Astrocyte (in vitro differentiated cells and primary cell): ENCODE measurements at places on chromosomes 2 and 18.

GRCh38 chr18:56649996-56650395 is 1.2 kb upstream of the WDR7 start:
- H3K27ac ChIP-seq = no peak overlapping the region
- H3K4me3 ChIP-seq = no peak overlapping the region
- no peaks in the 10 kb centered on the region for H3K27me3 ChIP-seq
- peaks cover 5% of the 10 kb centered on the region for H3K4me1 ChIP-seq
- no peak for DNase-seq

DNA sequence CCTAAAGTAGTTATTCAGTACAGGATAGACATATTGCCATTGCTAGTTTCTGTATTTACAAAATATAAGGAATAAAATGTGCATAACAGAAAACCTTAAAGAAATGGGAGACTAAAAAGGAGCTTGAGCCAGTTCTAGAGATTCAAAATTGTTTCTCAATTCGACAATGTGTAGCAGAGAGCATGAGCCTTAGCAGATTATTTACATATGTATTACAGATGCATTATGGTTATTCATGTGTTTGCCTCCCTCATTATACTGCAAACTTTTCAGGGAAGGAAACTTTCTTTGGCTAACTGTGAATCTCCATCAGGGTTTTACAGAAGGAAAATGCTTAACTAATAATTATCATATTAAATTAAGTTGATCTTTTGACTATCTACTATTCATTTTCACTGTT is 854.4 kb upstream of the SLC39A10 start:
- no peak overlapping the region for H3K4me3 ChIP-seq
- H3K27ac ChIP-seq = no peak overlapping the region
- H3K27me3 ChIP-seq = no peaks in the 10 kb centered on the region
- DNase-seq = no peak
- H3K4me1 ChIP-seq = no peaks in the 10 kb centered on the region
- H3K36me3 ChIP-seq = no peaks in the 10 kb centered on the region

DNA sequence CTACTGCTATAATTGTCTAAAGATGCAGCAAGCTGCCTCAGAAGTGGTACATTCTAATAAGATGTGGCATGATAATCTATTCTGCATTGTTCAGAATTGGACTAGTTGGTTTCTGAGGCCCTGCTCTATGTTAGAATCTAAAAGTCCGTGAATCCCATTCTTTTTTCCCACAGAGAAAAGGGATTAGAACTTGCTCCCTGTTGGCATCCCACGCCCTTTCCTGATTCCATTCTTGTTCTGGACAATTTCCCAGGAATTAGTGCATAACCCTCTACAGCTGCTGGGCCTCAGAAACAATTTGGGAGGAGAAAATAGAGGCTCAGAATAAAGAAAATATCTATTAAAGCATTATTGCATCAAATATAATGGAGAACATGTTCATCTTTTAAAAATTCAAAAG is 282.7 kb downstream of the NRXN1 start:
- peak; percentile 4 for DNase-seq
- no peak overlapping the region for H3K27ac ChIP-seq
- H3K4me1 ChIP-seq = no peaks in the 10 kb centered on the region
- no peaks in the 10 kb centered on the region for H3K27me3 ChIP-seq
- H3K36me3 ChIP-seq = no peaks in the 10 kb centered on the region
- no peak overlapping the region for H3K4me3 ChIP-seq

DNA sequence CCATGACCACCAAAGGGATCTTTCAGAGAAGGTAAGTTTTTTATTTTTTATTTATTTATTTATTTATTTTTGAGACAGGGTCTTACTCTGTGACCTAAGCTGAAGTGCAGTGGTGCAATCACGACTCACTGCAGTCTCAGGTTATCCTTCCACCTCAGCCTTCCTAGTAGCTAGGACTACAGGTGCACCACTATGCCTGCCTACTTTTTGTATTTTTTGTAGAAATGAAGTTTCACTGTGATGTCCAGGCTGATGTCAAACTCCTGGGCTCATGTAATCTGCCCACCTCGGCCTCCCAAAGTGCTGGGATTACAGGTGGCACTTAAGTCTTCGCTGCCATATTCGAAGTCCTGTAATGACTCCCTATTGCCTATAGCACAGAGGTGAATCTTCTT is 342.5 kb downstream of the CYRIA start:
- no peak for DNase-seq
- no peak overlapping the region for H3K27ac ChIP-seq
- H3K4me1 ChIP-seq = no peaks in the 10 kb centered on the region
- no peak overlapping the region for H3K4me3 ChIP-seq
- no peaks in the 10 kb centered on the region for H3K27me3 ChIP-seq

- H3K36me3 ChIP-seq = no peaks in the 10 kb centered on the region
- no peak overlapping the region for H3K27ac ChIP-seq
- no peak for DNase-seq
- peaks cover 6% of the 10 kb centered on the region for H3K4me1 ChIP-seq
- H3K27me3 ChIP-seq = no peaks in the 10 kb centered on the region
Measured at GRCh38 chr2:101560780-101561315, 85.9 kb upstream of the RFX8 start.

DNA sequence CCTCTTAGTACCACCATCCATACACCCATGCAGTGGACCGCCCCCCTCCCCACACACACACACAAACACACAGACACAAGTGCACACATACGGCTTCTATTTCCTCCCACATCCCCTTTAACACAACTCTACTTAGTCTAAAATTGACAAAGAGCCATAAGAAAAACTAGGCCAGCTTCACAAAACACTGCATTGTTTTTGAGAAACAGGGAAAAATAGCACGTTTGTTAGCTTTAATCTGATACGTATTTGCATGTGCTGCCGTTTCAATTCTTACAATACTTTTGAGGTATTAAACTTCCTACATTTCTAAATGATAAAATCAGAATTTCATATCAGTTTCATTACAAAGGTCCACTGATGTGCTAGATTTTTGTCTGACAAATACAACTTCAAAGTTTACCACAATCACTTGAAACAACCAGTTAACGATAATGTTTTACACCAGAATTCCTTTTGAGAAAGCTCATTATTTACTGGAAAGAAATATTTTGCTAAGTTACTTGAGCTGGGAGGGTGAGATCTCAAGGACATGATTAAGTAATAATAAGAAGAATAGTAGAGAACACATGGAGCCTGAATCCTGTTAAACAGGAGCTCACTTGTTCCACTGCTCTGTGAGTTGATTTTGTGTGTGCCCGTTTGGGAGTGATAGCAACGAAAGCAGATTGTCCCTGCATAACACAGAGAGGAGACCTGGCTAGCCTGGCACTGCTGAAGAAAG is 74.5 kb downstream of the MOGAT1 start:
- H3K36me3 ChIP-seq = no peaks in the 10 kb centered on the region
- H3K27me3 ChIP-seq = no peaks in the 10 kb centered on the region
- H3K4me3 ChIP-seq = no peak overlapping the region
- DNase-seq = peak; percentile 66
- no peak overlapping the region for H3K27ac ChIP-seq
- no peaks in the 10 kb centered on the region for H3K4me1 ChIP-seq

- peak; percentile 35 for DNase-seq
- no peaks in the 10 kb centered on the region for H3K4me1 ChIP-seq
- H3K36me3 ChIP-seq = no peaks in the 10 kb centered on the region
- H3K27me3 ChIP-seq = no peaks in the 10 kb centered on the region
Measured at GRCh38 chr18:24915547-24915946, 436.4 kb downstream of the ZNF521 start.

DNA sequence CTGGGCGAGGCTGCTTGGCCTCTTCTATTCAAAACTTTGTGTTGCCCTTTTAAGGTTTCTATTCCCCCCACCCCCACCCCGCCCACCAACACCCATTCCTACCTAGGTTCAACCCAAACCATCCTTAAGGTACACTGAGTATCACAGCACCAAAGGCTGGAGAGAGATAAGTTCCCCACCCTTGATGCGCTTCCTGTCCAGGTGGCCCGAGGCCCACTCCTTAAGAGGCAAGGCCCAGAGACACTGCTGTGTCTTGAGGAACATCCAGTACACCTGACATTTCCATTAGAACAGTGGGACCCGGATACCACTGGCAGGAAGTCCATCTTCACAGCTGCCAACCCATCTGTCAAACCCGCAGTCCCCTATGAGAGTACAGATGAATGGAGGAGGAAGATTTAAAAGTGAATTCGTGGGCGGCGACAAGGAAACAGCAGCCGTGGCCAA is 277 bp upstream of the INPP1 start:
- DNase-seq = no peak
- peaks cover 3% of the 10 kb centered on the region for H3K4me1 ChIP-seq
- no peak overlapping the region for H3K27ac ChIP-seq
- no peaks in the 10 kb centered on the region for H3K36me3 ChIP-seq
- no peaks in the 10 kb centered on the region for H3K27me3 ChIP-seq
- peak overlapping the region; percentile 77 for H3K4me3 ChIP-seq

GRCh38 chr2:212299943-212300342 is 238.7 kb downstream of the ERBB4 start:
- H3K4me1 ChIP-seq = no peaks in the 10 kb centered on the region
- H3K36me3 ChIP-seq = no peaks in the 10 kb centered on the region
- H3K4me3 ChIP-seq = no peak overlapping the region
- no peaks in the 10 kb centered on the region for H3K27me3 ChIP-seq

DNA sequence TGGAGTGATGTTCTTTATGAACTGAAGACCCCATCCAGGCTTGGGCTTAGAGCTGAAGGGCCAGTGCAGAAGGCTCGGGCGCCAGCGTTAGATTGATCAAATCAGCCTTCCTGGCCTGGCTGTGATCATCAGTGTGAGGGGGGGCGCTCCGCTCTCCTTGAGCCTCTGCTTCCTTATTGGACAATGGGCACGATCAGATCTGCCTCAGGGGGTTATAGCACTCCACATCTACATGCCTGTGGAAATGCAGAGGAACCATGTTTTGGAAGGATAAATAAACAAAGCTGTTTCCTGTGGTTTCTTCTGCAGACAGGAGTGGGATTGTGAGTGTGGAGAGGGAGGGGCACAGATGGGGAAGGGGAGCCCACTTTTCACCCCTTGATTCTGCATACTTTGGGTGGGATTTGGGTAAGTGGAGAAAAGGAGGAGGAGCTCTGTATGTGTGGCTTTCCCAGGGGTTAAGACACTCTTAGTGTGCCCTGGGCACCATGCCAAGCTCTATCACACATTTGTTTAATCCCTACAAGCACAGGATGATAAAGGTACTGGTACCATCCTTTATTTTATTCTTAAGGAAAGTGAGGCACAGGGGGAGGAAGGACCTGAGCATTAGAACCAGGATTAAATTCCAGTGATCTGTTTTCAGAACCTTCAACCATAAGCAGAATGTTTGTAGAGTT is 150.5 kb downstream of the EN1 start:
- H3K36me3 ChIP-seq = no peaks in the 10 kb centered on the region
- H3K27me3 ChIP-seq = no peaks in the 10 kb centered on the region
- DNase-seq = peak; percentile 65
- no peak overlapping the region for H3K27ac ChIP-seq
- no peak overlapping the region for H3K4me3 ChIP-seq

DNA sequence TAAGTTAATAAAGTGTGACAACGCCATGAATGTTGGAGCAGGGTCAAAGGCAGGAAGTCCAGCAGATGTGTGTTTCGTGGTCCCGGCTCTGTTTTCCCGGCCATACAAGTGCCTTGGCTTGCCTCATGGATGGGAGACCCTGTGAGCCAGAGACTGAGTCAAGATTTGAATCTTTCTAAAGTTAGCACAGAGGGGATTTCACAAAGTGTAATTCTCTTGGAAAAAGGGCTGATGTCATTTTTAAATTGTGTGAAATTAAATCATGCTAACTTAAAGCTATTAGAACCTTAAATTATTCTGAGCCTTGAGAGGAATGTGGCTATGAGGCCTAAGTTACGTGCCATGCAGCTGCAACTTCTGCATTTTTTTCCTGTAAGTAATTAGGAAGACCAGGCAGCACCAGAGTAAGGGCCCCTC is 38.3 kb upstream of the RALBP1 start:
- H3K36me3 ChIP-seq = no peaks in the 10 kb centered on the region
- peaks cover 3% of the 10 kb centered on the region for H3K4me1 ChIP-seq
- H3K27me3 ChIP-seq = no peaks in the 10 kb centered on the region

DNA sequence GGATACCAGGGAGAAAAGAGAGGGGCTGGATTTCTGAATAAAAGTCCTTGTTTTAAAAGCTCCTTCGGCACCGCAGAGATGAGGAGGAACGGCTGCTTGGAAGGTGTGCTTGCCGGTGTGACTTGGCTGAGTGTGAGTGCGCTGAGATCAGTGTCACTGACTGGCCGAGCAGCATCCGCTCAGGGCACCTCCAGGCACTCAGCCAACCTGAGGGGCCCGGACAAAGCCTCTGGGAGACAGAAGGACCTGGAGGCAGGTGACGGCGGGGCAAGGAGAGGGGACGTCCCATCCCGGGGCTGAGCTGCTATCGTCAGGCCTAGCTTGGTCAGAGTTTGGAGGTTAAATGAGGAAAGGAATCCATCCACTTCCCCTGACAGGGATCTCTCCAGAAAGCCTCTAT is 16.8 kb upstream of the ALLC start:
- no peak overlapping the region for H3K4me3 ChIP-seq
- H3K4me1 ChIP-seq = no peaks in the 10 kb centered on the region
- DNase-seq = no peak
- no peak overlapping the region for H3K27ac ChIP-seq
- no peaks in the 10 kb centered on the region for H3K36me3 ChIP-seq

GRCh38 chr2:201254081-201254730 is 6.1 kb upstream of the CASP8 start:
- H3K36me3 ChIP-seq = no peaks in the 10 kb centered on the region
- H3K4me1 ChIP-seq = peaks cover 10% of the 10 kb centered on the region
- H3K27ac ChIP-seq = no peak overlapping the region
- no peaks in the 10 kb centered on the region for H3K27me3 ChIP-seq
